ENCODE measurements at places on chromosomes 2 and 18.

- DNase-seq: no peak
These were observed 234.2 kb downstream of the CDH2 start for GRCh38 chr18:27942706-27943105.

- no peak for DNase-seq
These were observed 41.9 kb downstream of the EVA1A start for GRCh38 chr2:75518638-75519465.

GRCh38 chr2:7241041-7241745 lies 324.0 kb downstream of the RNF144A start:
- DNase-seq: no peak

- DNase-seq: no peak
These were observed 49.2 kb upstream of the CCDC150 start for GRCh38 chr2:196590286-196590685.

DNA sequence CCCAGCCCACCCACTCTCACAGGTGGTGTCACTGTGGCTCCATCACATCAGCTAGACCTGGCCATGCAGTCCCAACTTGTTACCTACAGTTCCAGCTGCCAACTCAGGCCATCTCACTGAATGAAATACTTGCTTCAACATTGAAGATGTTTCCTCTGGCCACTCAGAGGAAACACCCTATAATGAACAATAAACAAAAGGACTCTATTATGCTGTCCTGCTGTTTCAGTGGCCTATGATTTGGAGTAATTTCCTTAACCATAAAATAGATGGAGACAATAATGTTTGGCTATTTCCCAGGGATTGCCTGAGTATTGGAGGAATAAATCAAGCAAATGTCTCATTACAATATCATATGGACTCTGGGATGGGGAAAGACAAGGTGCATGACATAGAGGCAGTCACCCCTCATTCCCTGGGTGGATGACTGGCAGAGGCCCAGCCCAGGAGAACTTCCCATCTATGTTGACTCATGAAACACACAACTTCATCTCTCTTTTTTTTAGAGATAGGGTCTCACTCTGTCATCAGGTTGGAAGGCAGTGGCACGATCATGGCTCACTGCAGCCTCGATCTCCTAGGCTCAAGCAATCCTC lies 134.4 kb downstream of the TGIF1 start:
- DNase-seq: no peak
